ENCODE measurements at places on chromosomes 11 and 22. TPM values are rescaled to one million over a fixed set of nuclear protein-coding genes. Genes with fewer than 3 reads are reported as not detected.

LRRC74B gene
- 0.10 TPM for total RNA-seq

- H3K4me1 ChIP-seq = no peaks in the 10 kb centered on the region
- no peak for DNase-seq
- no peak overlapping the region for H3K27ac ChIP-seq
Measured at GRCh38 chr11:116422556-116422955, 350.2 kb downstream of the BUD13 start.

DNA sequence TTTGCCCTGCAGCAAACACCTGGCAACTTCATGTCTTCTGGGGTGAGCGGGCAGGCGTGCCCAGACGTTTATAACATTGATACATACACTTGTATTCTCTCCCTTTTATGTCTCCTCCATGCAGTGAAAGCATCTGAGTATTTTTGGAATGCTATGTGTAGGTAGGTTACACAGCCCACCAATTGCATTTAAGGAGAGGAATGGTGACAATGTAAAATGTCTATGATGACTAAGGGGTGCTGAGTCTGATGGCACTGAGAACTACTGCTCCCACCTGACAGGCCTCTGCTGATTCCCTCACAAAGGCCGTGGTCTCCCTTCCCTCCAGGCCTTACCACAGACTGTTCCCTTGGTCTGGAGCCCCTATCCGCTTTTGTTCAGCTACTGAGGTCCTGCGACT is 22.9 kb upstream of the RASL10A start:
- no peak for DNase-seq
- H3K27me3 ChIP-seq = no peaks in the 10 kb centered on the region
- peaks cover 85% of the 10 kb centered on the region for H3K36me3 ChIP-seq
- H3K27ac ChIP-seq = no peak overlapping the region
- H3K4me3 ChIP-seq = no peak overlapping the region

GRCh38 chr11:1515082-1516060 is 28.8 kb upstream of the MOB2 start:
- DNase-seq = peak; percentile 61
- H3K4me3 ChIP-seq = no peak overlapping the region
- H3K4me1 ChIP-seq = peaks cover 41% of the 10 kb centered on the region
- no peaks in the 10 kb centered on the region for H3K27me3 ChIP-seq
- no peak overlapping the region for H3K27ac ChIP-seq

DNA sequence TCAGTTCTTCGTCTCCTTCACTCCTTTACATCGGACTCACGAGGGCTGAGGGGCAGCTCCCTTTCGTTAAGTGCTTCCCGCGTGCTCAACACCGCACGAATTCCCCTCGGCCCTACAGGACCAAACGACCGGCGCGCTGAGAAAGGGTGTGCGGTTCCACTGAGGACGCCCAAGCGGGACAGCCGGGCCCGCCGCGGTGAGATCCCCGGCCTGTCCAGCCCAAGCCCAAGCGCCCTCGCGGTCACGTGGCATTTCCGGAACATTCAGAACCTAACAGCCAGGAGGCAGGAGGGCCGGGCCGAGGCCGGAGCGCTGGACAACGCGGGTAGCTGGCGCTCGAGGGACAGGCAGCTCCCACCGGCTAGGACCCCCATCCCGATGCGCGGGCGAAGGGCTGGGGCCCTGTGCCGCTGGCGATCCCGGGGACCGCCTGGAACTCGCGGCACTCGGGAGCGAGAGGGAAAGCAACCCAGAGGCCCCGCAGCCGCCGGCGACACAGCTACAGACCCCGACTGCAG is 737 bp upstream of the STIP1 start:
- no peak for DNase-seq
- H3K4me3 ChIP-seq = peak overlapping the region; percentile 66
- H3K27me3 ChIP-seq = no peaks in the 10 kb centered on the region
- H3K27ac ChIP-seq = peak overlapping the region; percentile 79
- peaks cover 6% of the 10 kb centered on the region for H3K36me3 ChIP-seq
- peaks cover 37% of the 10 kb centered on the region for H3K4me1 ChIP-seq

DNA sequence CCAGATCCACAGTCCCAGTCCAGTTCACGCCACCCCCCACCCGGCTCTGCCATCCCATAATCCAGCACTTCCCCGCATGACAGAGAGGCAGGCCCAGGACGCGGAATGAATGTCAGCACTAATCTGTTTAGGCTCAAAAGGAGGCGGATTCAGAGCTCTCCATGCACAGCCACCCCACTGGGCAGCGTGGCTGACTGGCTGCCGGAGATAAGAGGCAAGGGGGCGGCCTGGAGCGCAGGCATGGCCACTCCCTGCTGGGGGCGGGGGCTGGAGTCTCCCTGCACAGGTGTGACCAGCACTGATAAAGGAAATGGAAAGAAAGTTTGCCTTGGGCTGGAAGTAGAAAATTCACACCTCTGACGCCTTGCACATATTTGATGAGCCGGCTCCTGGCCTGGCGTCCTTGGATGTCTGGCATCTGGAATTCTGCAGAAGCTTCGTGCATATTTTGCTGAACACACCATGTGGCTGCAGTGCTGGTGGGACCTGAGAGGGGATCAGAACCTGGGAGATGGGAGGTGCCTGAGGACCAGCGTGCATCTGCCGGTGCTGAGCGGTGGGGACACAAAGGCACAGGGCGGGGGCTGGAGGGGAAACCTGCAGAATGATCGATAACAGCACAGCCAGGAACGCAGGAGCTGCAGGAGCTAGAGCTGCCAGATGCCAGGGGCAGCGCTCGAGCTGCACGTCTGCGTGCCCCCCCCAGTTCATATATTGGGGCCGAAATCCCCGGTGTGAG is 344.4 kb downstream of the CTTN start:
- H3K27ac ChIP-seq = no peak overlapping the region
- H3K4me3 ChIP-seq = no peak overlapping the region
- H3K36me3 ChIP-seq = no peaks in the 10 kb centered on the region
- no peaks in the 10 kb centered on the region for H3K4me1 ChIP-seq

GRCh38 chr11:99371257-99371656 is 350.5 kb downstream of the CNTN5 start:
- H3K27ac ChIP-seq = no peak overlapping the region
- no peak for DNase-seq
- H3K4me3 ChIP-seq = no peak overlapping the region
- H3K36me3 ChIP-seq = no peaks in the 10 kb centered on the region

Data from CD4-positive, CD25-positive, alpha-beta regulatory T cell (primary cell).